H7 (cell line): ENCODE measurements at places on chromosomes 6 and 20. TPM values are rescaled to one million over a fixed set of nuclear protein-coding genes. Genes with fewer than 3 reads are reported as not detected.

The MYB gene
- total RNA-seq = 0.94 and 1.8 TPM in 2 replicates

The DHX16 gene
- total RNA-seq = 39.2 and 45.3 TPM in 2 replicates

DNA sequence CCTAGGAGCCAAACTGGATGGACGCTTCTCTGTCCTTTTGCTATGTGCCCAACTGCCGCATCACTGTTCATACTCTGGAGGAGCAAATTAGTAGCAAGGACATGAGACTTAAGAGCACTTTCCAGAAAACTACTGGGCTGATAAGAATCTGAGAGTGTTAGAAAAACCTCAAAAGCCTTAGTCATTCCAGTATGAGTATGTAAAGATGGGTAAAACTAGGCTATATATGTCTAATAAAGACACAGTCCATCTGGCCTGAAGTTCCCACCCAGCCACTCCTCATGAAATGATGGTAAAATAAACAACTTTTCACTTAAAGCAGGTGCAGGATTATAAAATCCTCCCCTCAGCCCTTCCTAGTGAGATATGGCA lies 30.6 kb downstream of the SHLD1 start:
- DNase-seq = no peak

The KIF6 gene
- total RNA-seq = 0.80 and 1.1 TPM in 2 replicates

The PSMB9 gene
- not detected in 2 replicates for total RNA-seq

DNA sequence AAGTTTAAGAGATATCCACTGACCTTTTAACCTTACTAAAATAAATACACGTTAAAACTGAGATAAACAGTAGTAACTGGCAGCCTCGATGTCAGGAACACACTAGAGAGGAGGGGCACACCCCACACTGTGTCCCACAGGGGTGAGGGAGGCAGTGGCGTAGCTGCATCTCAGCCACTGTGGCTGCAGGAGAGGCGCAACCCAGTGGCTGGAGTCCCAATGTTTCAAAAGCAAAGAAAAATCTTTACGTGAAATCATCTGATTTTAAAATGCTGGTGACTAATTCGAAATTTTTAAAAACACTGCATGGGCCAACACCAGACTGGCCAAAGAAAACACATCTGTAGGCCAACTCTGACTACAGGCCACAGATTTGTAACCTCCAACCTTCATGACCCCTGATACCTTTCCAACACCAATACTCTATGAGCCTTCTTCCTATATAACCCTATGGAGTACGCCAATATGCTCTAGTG lies 54.7 kb downstream of the TRAM2 start:
- no peak for DNase-seq

- DNase-seq = no peak
These were observed 160.7 kb upstream of the PDE10A start for GRCh38 chr6:165823609-165824326.

- DNase-seq = no peak
These were observed 56.5 kb downstream of the ARMC2 start for GRCh38 chr6:108904741-108905140.

GRCh38 chr20:13336308-13337089 lies 115.4 kb downstream of the ISM1 start:
- DNase-seq = no peak

- no peak for DNase-seq
These were observed 36.9 kb upstream of the STMND1 start for GRCh38 chr6:17064975-17065374.

- no peak for DNase-seq
These were observed 140.2 kb upstream of the MMS22L start for GRCh38 chr6:97423190-97423589.

The KCNS1 gene
- 0.18 and 0.59 TPM in 2 replicates for total RNA-seq

DNA sequence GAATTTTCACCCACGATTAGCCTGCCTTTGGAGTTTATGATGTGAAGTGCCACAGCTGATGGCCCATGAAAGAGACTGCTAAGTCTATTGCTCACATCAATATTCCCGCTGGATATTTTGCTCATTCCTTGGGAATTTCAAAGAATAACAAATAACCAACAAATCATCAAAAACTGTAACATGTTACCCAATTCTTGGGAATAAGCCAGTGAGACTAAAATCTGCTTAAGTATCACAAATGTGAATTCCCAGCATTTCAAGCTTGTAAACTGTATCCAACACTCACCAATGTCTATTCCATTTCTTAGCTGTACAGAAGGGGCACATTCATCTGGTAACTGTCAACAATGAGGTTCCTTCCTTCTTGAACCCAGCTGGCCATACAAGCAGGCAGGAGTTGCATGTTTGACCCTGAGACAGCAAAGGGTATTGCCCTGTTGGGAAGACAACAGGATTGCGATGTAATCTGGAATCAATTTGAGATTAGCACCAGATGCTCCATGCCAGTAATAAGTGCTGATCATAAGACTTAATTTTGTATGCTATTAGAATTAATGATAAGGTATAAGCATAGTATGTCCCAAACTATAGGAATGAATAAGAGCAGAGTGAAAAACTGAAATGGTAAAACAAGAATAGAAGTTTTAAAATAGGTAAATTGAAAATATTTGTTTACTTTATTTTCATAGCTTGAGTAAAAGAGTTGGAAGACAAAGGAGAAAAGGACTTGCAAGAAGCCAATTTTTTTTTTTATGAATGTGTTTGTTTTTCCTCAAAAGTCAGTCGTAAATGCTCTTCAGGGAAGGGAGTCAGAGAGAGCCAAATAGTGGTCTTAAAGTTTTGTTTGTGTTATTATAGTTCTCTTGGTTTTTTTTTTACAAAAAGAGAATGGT lies 58.8 kb downstream of the RSPO3 start:
- no peak for DNase-seq

- DNase-seq = no peak
These were observed 17.8 kb downstream of the ADGRF4 start for GRCh38 chr6:47716207-47716606.

- DNase-seq = no peak
These were observed 63.2 kb downstream of the MAP3K5 start for GRCh38 chr6:136728976-136729515.

DNA sequence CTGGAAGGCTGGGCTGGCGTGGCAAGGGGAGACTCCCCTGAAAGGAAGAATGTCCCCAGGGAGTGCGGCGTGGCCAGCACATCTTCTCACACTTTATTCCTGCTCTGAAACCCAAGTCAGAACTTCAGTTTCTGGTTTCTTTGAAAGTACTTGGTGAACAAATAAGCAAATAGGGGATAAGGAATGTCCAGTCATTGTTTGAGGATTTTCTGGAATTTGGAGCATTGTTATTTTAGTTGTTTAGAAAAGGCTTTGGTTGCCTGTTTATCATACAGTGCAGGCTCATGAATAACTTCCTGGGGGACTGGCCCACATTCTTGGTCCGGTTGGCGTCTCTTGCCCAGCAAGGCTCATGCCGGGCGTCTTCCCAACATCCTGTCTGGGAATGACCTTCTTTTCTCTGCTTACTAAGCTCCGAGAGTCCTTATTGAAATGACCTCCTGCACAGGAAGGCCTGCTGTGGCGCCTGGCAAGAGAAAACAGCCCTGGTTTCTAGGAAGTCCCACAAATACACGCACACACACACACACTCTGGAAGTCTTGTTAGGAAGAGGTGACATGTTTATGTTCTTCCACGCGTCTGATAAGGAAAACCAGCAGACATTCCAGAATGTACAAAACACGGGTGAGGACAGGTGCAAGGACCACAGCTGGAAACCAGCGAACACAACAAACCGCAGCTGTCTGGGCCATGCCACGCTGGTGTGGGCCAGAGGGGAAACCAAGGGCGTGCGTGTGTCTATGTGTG lies 71.9 kb downstream of the TMEM170B start:
- no peak for DNase-seq

The NFATC2 gene
- total RNA-seq = 0.28 and 0.48 TPM in 2 replicates

GRCh38 chr6:106244521-106244920 lies 81.0 kb downstream of the ATG5 start:
- no peak for DNase-seq

- no peak for DNase-seq
These were observed 144.7 kb downstream of the ALDH8A1 start for GRCh38 chr6:134805168-134805567.

The AGPAT4 gene
- total RNA-seq = 10.4 and 15.6 TPM in 2 replicates

DNA sequence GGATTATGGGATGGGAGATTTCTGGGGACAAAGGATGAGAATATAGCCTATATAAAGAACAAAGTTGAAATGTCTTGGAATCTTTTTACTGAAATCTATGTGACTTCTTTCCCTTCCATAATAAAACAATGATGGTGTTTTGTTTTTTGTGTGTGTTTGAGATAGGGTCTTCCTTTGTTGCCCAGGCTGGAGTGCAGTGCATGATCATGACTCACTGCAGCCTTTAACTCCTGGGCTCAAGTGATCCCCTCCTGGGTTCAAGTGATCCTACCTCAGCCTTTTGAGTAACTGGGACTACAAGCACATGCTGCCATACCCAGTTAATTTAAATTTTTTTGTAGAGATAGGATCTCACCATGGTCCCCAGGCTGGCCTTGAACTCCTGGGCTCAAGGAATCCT lies 50.9 kb downstream of the FAM217A start:
- no peak for DNase-seq

The RAET1L gene
- total RNA-seq = not detected in 2 replicates

The OXT gene
- total RNA-seq = 1.5 TPM in 1 of 2 replicates, not detected in the other

The ZNF334 gene
- total RNA-seq = 3.9 and 9.1 TPM in 2 replicates

GRCh38 chr20:41141153-41141815 lies 3.9 kb downstream of the PLCG1 start:
- no peak for DNase-seq

The COL19A1 gene
- not detected in 2 replicates for total RNA-seq

GRCh38 chr20:63138855-63139341 lies 77.0 kb downstream of the YTHDF1 start:
- no peak for DNase-seq

- no peak for DNase-seq
These were observed 155.5 kb downstream of the ESR1 start for GRCh38 chr6:151963001-151963400.

- no peak for DNase-seq
These were observed 2.2 kb upstream of the ACAT2 start for GRCh38 chr6:159759645-159760044.

The NRN1 gene
- 0.63 TPM in 1 of 2 replicates, not detected in the other for total RNA-seq

- no peak for DNase-seq
These were observed 23.2 kb downstream of the HLA-DPA1 start for GRCh38 chr6:33050014-33050810.

GRCh38 chr6:126010040-126010439 lies 23.7 kb downstream of the TRMT11 start:
- no peak for DNase-seq

The RCAN2 gene
- 1.5 and 2.8 TPM in 2 replicates for total RNA-seq

- DNase-seq = no peak
These were observed 152.1 kb downstream of the FNDC1 start for GRCh38 chr6:159321267-159321666.

GRCh38 chr6:148529010-148529409 lies 186.4 kb downstream of the SASH1 start:
- no peak for DNase-seq

- DNase-seq = no peak
These were observed 433.5 kb downstream of the PRKN start for GRCh38 chr6:162294029-162294428.

- DNase-seq = no peak
These were observed 15.4 kb upstream of the FBXO30 start for GRCh38 chr6:145829950-145830349.

The INSM1 gene
- 0.59 and 0.78 TPM in 2 replicates for total RNA-seq

The KIAA1755 gene
- 0.24 and 0.78 TPM in 2 replicates for total RNA-seq

DNA sequence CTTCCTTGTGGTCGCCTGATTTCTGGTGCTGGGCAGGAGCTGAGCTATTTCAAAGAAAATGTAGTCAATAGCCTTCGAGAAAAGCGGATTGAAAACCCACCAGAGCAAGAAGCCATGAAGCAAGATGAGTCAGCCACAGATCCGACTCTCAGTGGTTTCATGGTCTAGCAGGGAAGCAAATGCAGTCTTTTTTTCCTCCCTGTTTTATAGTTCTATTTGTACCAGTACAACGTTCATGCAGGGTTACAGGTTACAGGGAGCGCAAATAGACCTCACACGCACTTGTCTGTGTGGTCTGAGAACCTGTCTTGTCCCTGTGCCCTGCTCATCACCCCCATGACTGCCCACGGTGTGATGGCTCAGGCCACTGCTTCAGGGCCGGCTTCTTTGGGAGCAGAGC lies 309.8 kb upstream of the SUPT3H start:
- DNase-seq = no peak

- DNase-seq = no peak
These were observed 1180.0 kb upstream of the CITED2 start for GRCh38 chr6:140554421-140554820.

DNA sequence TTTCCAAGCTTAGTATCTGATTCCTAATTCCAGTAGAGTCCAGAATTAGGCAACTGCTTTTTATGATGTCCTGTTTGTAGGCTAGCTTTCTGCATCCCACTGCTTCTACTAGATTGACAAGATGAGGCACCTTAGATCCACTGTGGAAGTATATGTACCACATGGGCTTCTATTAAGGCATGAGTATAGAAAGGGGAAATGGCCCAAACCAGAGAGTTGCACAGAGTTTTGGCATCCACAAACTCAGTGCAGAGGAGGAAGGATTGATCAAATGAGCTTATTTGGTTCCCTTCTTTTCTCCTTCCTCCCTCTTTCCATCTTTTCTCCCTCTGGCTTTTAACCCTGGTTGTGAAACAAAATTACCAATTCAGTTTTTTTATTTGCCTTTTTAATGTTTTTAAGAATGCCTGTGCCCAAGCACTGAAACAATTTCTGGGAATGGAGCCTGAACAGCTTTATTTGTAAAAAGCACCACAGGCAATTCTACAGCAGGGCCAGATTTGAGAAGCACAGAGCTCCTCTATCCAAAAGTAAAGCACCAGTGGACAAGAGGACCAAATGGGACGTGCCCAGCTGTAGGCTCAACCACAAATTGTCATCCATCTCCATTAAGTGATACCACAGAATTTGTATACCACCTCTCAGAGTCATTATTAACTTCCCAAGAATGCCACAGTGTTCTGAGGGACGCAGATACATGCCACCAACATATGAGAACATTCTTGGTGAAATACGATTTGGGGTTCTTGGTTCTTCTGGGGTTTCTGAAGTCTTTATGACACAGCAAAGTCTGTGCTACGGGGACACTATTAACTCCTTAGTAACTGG lies 969.1 kb downstream of the KIF16B start:
- DNase-seq = no peak

GRCh38 chr6:1406306-1407072 lies 17.1 kb downstream of the FOXF2 start:
- peak; percentile 48 for DNase-seq

The PROCR gene
- total RNA-seq = 64.9 and 89.6 TPM in 2 replicates

The SIRPA gene
- total RNA-seq = 6.7 and 8.1 TPM in 2 replicates

DNA sequence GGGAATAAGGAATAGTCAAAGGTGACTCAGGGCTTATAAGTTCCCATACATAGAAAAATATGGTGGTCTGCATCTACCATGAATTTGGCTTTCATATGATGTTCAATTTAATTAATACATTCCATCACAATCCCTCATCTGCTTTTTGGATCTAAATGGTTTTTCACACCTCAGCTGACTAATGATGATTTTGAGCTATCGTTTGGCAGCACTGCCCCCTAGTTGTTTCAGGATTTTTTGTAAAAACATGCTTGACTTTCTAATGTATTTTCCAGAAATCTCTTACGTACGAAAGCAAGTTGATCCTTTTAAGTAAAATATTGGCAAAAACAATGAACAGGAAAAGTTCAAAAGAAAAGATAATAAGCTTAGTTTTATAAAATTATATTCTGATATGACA lies 408.6 kb upstream of the ADGRB3 start:
- DNase-seq = no peak

The ECT2L gene
- 0.03 TPM in 1 of 2 replicates, not detected in the other for total RNA-seq

- DNase-seq = no peak
These were observed 28.8 kb upstream of the RIPPLY2 start for GRCh38 chr6:83824388-83824801.
